Activated effector memory CD4-positive, alpha-beta T cell treated with Interleukin-2 at 50 U/mL for 16 hours (primary cell): ENCODE measurements at places on chromosomes 4 and X.

GRCh38 chrX:114015966-114016365 is 567.9 kb upstream of the HTR2C start:
- DNase-seq = no peak

DNA sequence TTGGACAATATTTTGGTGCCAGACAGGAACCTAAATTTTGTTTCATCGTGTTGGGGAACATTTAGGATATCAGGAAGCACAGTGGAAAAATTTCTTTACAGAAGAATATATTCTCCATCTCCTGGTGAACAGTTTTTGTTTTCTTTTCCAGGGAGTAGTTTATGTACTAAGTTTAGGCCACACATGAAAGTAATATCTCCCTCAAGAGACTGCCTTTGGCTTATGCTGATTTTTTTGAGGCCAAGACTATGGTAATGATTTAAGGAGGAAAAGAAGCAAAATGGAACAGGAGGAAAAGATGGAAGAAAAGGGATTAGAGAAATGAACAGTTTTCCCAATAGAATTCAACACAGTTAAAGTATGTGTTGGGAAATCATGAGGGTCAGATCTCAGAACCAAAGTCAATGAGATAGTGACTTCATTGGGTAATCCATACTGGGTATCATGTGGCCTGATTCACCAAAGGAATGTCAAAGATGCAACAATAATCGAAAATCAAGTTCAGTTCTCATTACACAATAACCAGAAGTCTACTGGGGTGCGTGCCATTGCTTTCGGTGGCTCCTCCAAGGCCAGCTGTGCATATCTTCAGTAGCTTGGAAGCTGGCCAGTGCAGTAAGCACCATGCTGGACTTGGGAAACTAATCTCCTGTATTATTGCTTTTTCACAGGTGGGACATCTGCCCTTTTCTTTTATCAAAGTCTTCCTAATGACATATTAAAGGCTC is 234.8 kb downstream of the COL25A1 start:
- DNase-seq = no peak

DNA sequence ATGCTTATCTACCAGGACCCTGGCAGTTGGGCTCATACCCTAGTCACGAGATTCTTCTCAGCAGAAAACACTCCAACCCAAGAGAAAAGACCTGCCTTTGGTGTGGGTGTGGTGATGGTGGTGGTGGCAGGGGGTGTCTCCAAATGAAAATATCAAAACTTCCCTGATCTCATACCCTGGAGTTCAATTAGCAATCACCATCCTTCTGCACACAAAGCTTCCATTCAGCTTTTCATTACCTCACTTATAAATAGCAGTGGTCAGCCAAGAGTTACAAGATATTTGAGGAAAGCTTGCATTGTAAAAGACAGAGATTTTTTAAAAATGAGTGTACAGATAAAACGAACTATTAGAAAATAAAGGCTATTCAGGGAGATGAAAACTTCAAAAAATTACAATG is 580.8 kb upstream of the MAGEB2 start:
- no peak for DNase-seq

- no peak for DNase-seq
Measured at GRCh38 chr4:54093324-54094240, 6.4 kb upstream of the GSX2 start.

- DNase-seq = no peak
Measured at GRCh38 chrX:131277543-131278136, 11.5 kb downstream of the IGSF1 start.

- DNase-seq = no peak
Measured at GRCh38 chr4:3276986-3277385, 15.8 kb upstream of the RGS12 start.

DNA sequence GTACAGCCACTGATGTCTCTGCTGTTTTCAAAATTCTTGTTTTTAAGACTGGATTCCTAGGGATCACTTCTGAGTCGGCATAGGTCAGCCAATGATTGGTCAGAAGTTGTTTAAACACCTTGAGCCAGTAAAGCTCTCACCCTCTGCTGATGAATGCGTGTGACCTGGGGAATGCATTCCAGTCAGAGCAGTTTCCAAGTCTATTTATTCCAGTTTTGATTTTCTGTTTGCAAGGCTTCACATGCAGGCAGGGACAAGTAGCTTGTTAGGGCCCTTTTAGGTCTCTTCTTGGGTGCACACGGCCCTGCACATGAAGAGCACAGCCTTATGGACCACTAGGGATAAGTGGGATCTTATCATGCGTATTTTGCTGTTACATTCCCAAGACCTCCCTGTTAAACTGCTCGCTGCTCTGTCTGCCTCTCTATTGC is 47.0 kb downstream of the KLHL15 start:
- DNase-seq = no peak

- no peak for DNase-seq
Measured at GRCh38 chr4:66929748-66930147, 615.6 kb downstream of the CENPC start.

DNA sequence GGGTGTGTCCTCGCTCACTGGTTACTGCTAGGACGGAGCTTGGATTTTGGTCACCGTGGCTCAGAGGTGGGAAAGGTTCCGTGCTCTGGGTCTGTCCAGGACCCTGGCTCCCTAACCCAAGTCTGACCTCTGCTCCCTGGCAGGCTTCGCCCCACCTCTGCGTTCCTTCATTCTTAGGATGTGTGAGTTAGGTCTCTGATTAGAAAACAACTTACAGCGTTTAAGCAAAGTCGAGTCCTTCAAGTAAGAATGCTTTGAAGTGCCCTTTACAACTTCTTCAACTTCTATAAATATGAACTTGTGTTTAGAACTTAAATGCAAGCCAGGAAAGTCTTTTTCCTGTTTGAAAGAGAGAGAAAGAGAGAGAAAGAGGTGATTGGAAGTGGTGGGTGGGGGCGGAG is 891 bp downstream of the TLR2 start:
- no peak for DNase-seq

GRCh38 chrX:24859211-24859841 is 156.4 kb downstream of the ARX start:
- no peak for DNase-seq

GRCh38 chrX:85243155-85243554 is 424 bp downstream of the SATL1 start:
- DNase-seq = no peak

- DNase-seq = no peak
Measured at GRCh38 chrX:43345166-43345565, 310.9 kb upstream of the MAOA start.

DNA sequence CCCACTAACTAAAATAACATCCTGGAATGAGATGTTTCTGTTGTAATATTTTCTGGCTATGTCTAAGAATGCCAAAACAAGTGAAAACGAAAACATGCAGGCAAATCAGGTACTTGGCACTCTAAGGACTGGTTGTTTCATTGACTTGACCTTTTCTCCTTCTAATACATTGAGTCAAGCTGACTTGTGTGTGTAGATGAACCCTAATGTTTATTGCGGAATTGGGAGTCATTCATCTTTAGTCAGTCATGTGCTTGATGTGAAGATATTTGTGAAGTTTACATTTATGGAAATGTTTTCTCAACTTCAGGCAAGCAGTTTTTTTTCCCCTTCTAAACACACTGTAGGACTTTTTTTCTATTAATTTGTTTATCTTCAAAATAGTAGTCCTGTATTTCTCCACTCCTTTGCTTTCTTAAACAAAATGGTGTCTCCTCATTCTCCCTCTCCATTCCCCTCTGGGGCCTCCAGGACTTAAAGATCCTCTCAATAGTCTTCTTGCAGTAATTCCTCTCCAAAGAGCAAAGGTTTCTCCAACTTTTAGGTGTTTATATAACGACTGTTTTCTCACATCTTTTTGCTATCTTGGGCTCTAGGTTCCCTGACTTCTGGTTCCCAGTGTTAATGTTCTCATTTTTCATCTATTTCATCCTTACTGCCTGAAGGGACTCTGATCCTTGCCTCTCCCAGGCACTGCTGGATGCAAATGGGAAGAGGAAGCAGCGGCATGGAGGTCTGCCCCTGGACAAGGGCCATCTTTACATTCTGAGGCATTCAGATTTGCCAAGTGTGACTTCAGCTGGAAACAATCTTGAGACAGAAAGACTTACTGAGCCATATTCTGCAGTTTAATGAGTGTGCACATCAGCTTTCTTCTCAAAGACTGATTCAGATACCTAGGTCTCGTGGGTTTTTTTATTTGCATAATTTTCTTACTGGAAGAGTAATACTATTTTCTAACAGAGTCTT is 166.4 kb downstream of the ARHGAP6 start:
- DNase-seq = no peak

GRCh38 chrX:20300822-20301221 is 34.1 kb upstream of the RPS6KA3 start:
- no peak for DNase-seq

DNA sequence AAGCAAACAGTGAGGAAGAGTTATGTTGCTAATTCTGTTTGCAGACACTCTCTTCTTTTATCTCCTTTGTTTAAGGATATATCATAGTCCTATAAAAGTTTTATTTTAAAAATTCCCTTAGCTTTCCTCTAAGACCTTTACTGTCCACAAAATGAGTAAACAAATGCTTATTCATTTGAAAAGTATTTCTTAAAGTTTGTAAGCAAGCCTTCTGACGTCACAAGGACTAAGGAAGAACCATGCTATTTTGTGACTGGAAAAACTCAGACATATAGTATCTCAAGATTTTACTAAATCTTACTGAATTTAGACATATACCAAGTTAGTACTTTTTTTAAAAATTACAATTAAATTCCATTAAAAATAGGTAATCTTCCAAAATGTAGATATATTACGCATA is 5.2 kb upstream of the RBMXL3 start:
- no peak for DNase-seq

DNA sequence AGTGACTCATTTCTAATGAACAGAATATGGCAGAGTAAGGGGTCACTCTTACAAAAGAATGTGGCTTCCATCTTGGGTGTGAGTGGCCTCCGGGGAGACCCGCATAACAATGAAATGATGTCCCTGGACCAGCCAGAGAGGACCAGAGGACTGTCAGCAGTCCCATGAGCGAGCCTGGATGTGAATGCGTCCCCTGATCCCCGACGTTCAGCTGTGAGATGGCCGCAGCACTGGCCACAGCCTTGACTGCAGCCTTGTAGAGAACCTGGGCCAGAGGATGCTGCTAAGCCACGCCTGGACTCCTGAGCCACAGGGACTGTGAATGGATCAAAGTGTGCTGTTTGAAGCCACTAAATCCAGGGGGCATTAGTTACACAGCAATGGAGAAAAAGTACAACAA is 53.8 kb downstream of the MTNR1A start:
- DNase-seq = no peak

DNA sequence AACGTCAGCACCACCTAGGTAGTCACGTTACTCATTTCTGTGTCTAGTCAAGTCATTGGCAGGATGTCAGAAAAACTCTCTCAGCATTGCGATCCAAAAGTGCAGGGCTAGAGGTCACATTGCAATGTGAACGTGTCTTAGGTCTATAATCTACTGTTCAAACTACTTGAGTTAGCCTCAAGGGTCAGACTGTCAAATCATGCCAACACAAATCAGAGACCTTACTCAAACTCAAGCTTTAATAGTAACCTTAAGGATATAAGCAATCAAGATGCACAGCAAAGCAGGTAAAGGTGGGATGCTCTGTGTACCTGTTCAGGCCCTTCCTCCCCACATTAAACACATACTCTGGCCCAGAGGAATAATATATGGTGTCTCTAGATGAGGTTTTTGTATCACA is 114.4 kb upstream of the NOCT start:
- no peak for DNase-seq

- DNase-seq = no peak
Measured at GRCh38 chr4:119032921-119033685, 102.5 kb upstream of the MYOZ2 start.

- DNase-seq = no peak
Measured at GRCh38 chr4:150250998-150251651, 172.9 kb downstream of the DCLK2 start.

GRCh38 chrX:149456476-149457245 is 48.4 kb downstream of the IDS start:
- no peak for DNase-seq

- DNase-seq = no peak
Measured at GRCh38 chr4:15428611-15429010, 778 bp downstream of the C1QTNF7 start.

DNA sequence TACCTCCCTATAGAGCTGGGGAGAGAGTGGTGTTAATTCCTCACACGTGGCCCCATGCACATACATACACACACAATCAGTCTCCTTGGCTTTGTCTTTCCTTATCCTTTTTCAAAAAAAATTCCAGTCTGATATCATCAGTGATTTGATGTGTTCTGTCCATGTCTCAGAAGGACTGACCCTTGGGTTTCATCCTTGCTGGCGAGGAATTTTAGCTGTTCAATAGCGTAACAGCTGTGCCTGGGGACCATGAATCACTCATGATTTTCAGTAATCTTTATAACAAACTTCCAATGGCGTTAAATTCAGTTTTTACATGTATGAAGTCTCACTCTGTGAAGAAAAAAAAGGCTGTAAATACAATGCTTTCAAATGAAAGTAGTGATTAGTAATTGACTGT is 204.6 kb downstream of the RBMX2 start:
- DNase-seq = no peak

- DNase-seq = no peak
Measured at GRCh38 chr4:64014647-64015046, 394.6 kb downstream of the TECRL start.

- DNase-seq = no peak
Measured at GRCh38 chr4:176601124-176601523, 191.6 kb downstream of the VEGFC start.

DNA sequence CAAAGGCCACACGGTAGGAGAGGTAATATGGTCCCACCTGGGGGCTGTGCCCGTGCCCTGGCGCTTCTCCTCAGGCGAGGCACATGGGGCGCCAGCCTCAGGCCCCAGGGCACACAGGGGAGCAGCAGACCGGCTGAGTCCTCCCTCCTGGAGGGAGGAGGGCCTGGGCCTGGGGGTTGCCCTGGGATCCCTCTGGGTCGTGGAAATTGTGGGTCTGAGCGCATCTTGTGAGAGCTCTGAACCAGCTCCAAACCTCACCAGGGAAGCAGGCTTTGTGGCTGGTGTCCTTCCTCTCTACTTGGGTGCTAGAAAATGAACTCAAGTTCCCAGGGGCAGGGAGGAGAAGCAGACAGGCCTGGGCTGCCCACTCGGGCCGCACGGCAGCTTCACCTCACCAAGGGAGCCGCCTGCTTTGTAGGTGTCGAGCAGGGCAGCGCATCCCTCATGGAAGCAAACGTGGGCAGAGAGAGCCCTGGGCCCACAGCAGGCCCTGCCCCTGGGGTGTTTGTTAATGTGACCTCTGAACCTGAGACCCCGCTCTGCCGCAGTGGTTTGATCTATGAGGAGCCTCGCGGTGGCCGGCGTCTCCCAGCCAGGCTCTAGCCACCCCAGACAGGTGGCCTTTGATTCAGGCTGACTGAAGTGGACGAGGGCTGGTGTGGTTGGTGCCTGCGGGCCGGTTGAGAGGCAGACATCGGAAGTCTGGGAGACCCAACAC is 10.8 kb downstream of the HTRA3 start:
- DNase-seq = no peak

DNA sequence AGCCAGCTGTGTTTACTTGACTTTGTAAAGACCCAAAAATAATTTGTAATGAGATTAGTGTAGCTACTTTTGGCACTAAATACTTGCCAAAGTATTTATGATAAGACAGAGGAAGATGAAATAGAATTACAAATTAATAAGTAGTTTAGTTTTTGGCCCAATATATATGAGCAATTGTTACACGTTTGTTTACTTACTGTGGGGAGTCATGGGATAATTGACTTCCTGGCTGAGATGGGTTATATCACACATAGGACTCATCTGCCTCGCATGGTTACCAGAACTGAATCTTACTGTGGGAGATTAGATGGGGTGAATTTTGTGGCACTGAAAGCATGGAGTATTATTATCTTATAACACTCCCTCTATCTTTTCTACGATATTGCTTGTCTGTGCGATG is 66.6 kb downstream of the INTS12 start:
- no peak for DNase-seq

GRCh38 chr4:141210168-141210567 is 10.5 kb upstream of the ZNF330 start:
- DNase-seq = no peak

- no peak for DNase-seq
Measured at GRCh38 chrX:30153175-30153880, 62.0 kb upstream of the MAGEB2 start.
